NCI-H1105 (cell line): ENCODE measurements at places on chromosomes 7 and 10.

DNA sequence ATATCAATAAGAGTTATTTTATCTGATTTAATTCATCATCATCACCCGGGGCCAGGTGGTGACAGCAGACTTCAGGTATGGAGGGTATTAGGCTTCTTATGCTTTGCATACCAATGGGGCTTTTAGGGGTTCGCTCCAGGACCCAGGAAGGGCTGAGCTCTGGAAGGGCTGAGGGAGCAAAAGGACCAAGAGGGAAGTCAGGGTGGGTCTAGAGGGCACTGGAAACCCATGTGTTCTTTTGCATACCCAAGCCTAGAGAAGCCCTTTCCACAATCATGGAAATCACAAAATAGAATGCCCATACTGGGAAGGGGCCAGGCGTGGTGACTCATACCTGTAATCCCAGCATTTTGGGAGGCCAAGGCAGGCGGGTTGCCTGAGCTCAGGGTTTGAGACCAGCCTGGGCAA, 30.9 kb upstream of the VCL start:
- no peak for DNase-seq

- DNase-seq: no peak
These were observed 11.4 kb downstream of the CLDN3 start for GRCh38 chr7:73758581-73759138.

DNA sequence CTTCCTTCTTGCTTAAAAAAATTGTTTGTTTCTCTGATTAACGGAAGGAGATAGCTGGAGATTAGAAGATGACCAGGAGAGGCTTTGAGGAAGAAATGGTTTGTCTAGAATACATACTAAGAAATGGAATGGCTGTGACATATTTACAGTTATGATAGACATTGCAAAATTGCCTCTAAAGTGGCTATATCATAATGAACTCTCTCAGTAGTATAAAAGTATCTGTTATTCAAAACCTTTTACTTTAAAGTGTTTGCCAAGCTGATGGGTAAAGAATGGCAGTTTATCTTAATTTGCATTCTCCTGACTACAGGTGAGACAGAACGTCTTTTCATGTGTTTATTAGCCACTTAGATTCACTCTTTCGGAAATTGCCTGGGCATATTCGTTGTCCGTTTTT, 28.7 kb downstream of the LRGUK start:
- DNase-seq: peak; percentile 24

GRCh38 chr10:51860257-51860656, 160.9 kb upstream of the CSTF2T start:
- no peak for DNase-seq

DNA sequence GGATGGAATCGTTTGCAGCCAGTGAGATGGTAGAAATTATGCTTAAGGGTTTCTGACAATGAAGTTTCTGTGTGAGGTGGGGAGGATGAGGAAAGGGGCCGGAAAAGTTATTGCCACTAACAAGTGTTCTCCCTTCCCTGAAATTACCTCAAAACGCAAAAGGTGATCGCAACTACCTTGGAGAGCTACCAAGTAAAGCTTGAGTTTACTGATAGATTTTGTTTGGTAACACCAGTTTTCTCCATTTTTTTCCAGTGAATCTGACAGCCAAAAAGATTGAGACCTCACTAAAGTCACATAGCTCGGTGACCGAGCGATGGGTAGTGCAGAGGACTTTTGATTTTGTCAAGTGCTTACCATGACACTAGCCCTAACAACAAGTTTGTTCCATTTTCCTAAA, 1.6 kb downstream of the SUV39H2 start:
- DNase-seq: no peak

GRCh38 chr10:99534939-99535763, 2.4 kb downstream of the NKX2-3 start:
- DNase-seq: no peak

- DNase-seq: no peak
These were observed 19.1 kb downstream of the ADAM8 start for GRCh38 chr10:133257489-133258065.

DNA sequence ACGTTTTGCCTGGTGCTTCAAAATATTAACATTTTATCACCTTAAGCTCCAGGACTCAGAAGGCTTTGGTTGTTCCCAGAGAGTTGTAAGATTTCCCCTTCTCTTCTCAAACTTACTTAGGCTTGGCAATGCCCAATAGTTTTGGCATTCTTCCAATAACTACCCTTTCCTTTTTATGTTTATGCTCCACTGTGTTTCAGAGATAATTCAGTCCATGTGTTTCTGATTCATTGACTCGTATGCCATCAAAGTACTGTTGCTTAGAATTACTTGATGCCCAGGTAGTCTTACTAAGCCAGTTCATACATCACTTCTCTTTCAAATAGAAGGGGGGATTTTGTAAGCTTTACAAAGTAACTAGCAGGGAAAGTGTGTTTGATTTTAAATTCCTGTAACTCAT, 66.6 kb downstream of the AGMO start:
- DNase-seq: peak; percentile 10

- no peak for DNase-seq
These were observed 657.2 kb downstream of the INHBA start for GRCh38 chr7:41045556-41046123.

DNA sequence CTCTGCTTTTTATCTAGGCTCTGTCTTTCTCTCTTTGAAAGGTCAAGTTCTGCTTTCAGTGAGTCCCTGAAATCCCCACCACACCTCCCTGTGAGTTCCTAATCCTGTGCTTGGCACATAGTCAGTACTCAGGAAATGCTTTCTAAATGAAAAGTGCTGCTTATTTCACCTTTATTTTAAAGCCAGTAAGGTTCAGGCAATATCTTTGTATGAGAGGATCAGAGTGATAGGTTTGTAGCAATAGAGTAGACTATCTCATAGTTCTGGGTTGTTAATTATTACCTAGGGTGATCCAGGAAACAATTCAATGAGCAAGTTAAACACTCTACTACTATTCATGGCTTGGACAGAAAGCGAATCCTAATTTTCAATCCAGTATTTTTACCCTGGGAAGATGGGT, 7.4 kb upstream of the LAMB1 start:
- DNase-seq: no peak

GRCh38 chr7:157745721-157746709, 409.2 kb downstream of the DNAJB6 start:
- DNase-seq: no peak

DNA sequence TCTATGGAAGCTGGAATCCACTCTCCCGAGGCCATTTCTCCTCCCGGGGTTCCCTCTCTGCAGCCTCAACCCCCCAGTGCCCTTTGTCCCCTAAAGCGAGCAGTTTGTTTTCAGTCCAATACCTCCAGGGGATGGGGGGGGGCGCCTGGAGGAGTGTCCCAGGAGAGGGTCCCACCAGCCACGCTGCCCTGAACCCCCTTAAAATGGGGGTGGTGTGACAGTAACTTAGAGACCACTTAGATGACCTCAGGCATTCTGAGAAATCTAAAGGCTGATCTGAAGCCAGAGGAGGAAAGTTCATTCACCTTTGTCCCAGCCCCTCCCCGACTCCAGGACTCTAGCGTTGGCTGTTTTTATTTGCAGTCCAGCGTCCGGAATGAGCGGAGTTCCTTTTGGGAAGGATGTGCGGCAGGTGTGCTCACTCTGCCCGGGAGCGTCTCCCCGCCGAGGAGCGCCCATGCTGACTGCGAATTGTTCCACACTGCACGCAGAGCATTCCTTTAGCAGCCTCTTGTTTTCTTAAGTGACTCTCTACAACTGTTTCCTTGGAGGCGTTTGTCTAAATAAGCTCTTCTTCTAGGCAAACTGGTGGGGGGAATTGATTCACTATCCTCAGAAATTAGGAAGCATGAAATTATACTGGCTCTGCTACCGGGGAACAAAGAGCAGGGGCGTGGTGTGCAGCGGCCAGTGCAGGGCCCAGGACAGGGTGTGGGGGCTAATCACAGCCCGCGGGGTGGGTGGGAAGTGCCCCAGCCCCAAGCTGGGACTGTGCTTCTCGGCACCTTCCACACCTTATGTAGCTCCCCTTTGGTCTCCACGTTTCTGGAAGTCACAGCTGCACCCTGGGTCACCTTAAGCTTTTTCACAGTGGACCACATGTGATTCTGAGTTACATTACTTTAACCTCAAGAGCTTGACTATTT, 46.3 kb downstream of the SYPL1 start:
- no peak for DNase-seq

GRCh38 chr10:19014498-19014897, 34.1 kb upstream of the MALRD1 start:
- DNase-seq: no peak

- no peak for DNase-seq
These were observed 884.1 kb downstream of the NRG3 start for GRCh38 chr10:82759050-82759449.

DNA sequence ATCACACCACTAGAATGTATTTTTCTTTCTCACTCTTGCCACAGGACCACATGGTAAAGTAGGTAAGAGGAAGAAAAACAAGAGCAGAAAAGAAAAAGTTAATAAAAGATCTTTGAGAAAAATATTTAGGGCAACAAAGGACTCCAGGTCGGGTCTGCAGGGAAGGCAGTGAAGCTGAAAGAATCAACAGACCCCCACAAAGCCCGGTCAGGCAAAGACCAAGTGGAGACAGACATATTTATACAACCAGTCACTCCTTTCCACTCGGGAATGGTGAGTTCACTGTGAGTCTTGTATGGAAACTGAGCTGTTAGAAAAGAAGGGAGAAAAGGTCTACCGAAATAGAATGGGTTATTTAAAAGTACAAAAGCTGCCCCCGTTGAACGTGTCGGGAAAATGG, 28.0 kb downstream of the RSU1 start:
- DNase-seq: no peak

GRCh38 chr10:86344714-86345161, 21.9 kb downstream of the GRID1 start:
- no peak for DNase-seq

- DNase-seq: no peak
These were observed 280.2 kb upstream of the IMMP2L start for GRCh38 chr7:111842491-111842890.

DNA sequence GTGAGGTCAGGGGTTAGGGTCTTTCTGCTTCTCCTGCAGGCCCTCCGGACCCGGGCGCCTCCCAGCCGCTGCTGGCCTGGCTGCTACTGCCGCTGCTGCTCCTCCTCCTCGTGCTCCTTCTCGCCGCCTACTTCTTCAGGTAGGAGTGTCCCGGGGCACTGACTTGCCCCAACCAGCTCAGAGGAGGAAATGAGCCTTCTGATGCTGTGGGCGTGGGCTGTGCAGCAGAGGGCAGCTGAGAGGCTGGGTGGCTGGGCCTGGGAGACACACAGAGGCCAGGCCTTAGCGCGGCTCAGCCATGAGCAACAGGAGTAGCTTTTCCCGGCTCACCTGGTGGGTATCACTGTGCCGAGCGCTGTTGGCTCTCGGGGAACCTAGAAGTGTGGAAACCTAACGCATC, 78.9 kb downstream of the MKI67 start:
- no peak for DNase-seq

DNA sequence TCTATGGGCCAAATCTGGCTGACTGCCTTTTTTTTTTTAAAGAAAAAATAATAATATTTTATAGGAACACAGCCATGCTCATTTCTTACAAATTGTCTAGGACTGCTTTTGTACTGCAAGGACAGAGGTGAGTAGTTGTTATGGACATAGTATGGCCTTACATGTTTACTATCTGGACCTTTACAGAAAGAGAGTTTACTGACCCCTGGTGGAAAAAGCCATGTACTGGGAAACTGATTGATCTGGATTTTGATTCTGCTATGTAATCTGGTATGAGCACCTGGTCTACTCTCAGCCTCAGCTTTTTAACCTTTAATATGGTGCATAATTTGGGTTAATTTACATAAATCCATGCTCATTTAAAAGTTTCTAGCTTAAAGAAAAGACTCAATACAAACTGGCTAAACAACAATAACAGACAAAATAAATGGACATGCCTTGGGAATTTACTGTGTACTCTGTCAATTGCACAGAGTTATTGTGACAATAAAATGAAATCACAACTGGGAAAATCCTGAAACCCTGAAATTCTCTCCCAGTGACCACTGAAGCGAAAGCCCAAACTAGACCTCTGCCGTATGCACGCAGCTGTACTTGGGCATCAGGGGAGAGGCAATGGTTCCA, 260.7 kb downstream of the BMPER start:
- DNase-seq: no peak

GRCh38 chr7:149253665-149254064, 8.3 kb upstream of the ZNF783 start:
- no peak for DNase-seq

- no peak for DNase-seq
These were observed 601.6 kb downstream of the PTPRN2 start for GRCh38 chr7:157986051-157986450.

GRCh38 chr10:75746356-75746755, 314.9 kb downstream of the LRMDA start:
- DNase-seq: no peak

DNA sequence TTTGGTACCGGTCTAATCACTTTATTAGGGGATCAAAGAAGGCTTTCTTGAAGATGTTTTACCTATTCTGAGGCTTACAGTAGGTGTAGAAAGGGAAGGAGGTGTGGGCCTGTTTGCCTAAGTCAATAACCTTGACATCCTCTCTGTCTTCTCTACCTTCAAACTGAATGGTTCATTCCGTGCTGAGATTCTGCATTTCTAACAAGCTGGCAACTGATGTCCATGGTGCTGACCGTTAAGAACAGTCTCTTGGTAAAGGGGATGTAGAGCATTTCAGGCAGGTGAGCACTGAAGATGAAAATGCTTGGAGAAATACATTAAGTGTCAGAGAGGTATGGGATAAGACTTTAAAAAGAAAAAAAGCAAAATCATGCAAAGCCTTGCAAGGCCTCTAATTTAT, 51.5 kb upstream of the DGKB start:
- no peak for DNase-seq

DNA sequence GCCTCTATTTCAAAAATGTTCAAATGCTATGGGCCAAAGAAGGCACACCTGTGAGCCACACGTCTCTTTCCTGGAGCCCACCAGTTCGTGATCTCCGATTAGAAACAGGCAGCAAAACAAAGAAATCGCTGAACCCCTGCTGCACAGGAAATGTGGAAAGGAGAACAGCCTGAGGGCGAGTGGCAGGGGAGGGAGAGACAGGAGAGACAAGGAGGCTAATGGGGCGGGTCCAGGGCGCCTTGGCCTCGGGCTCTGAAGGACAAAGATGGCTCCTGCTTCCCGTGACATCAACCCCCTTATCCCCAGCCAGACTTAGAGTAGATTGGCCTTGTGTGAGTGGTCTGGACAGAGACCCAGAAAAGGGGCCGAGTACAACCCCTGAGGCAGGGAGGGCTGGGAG, 62.4 kb upstream of the DOCK1 start:
- no peak for DNase-seq

GRCh38 chr7:48691788-48692187, 232.6 kb upstream of the CDC14C start:
- no peak for DNase-seq

GRCh38 chr7:51329696-51330263, 13.2 kb upstream of the COBL start:
- DNase-seq: no peak

GRCh38 chr10:34008656-34009055, 674.2 kb upstream of the NRP1 start:
- no peak for DNase-seq
